Adipocyte (in vitro differentiated cells): ENCODE measurements at places on chromosomes 6 and 20.

DNA sequence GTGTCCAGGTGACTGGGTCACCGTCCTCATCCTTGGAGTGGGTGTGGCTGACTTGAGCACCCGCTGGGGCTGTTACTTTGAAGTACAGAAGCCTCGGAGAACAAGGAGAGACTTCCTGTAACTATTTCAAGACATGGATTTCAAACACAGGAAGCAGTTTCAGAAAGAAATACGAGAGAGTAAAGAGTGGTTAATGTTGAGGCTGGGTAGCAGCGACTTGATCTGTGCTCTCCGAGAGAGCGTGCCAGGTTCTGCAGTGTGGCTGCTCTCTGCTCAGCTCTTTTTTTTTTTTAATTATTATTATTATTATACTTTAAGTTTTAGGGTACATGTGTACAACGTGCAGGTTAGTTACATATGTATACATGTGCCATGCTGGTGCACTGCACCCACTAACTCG is 17.5 kb upstream of the EFCAB8 start:
- DNase-seq, result no peak

GRCh38 chr6:84136364-84137050 is 90.9 kb downstream of the CEP162 start:
- no peak for DNase-seq

DNA sequence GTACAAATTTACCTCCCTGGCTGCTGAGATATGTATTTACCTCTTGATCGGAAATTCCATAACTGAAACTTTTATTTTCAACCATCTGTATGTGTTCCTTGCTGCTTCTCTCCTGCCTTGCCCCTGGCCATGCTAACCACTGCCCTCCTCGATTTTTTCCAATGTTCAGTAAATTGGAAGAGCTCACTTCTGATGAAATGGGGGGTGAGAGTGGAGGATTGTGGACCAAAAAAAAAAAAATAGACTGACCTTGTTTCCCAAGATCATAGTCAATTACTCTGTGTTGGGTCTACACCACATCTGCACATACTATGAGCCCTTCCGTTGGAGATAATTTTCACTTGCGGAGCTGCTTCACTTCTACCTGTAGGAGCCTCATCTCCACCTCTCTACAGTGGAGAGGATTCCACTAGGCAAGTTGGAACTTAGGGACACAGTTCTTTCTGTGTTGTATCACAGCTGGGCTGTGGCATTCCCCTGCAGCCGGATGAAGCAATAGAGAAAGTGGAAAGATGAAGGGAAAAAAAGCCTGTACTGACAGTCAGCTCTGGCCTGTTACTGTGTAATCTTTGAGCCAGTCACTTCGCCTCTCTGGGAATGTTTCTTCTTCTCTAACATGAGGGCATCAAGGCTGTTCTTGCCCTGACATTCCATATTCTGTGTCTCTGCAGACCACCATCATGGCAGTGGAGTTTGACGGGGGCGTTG is 1.6 kb downstream of the PSMB9 start:
- DNase-seq, result no peak

GRCh38 chr6:150543178-150543577 is 56.5 kb upstream of the PLEKHG1 start:
- DNase-seq, result no peak

- DNase-seq, result no peak
Measured at GRCh38 chr6:131937226-131937625, 13.9 kb downstream of the CCN2 start.

GRCh38 chr6:42509256-42509655 is 54.6 kb upstream of the UBR2 start:
- DNase-seq, result no peak

GRCh38 chr20:61640131-61640870 is 388.2 kb downstream of the CDH4 start:
- DNase-seq, result no peak

DNA sequence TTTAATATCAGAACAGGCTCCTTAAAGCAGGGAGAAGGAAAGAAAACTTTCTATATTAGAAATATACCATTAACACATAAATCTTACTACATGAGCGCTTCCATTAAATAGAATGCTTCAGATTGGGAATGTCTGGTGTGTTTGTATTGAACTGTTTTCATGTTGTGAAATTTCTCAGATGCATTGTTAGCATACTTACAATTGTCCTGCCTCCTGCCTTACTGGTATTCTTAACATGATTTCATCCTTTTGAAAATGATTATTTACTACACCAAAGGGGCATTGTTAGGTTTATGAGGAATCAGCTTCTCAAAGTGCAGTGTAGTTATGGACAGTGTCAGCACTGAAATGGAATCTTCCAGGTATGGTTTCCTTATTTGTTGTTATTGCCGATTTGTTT is 145.6 kb downstream of the MTFR2 start:
- DNase-seq, result peak; percentile 48

- DNase-seq, result peak; percentile 98
Measured at GRCh38 chr6:135851442-135852271, at the start of gene PDE7B. PDE7B (plus strand) TSS chr6:135851701.

- no peak for DNase-seq
Measured at GRCh38 chr6:92469186-92469828, 950.1 kb downstream of the EPHA7 start.

GRCh38 chr6:125293587-125293986 is 8.2 kb downstream of the HDDC2 start:
- DNase-seq, result no peak

- no peak for DNase-seq
Measured at GRCh38 chr20:52852714-52853113, 119.4 kb upstream of the TSHZ2 start.

GRCh38 chr6:21771626-21772320 is 178.2 kb downstream of the SOX4 start:
- DNase-seq, result no peak

- no peak for DNase-seq
Measured at GRCh38 chr20:25324412-25324811, 66.2 kb downstream of the ABHD12 start.

- DNase-seq, result no peak
Measured at GRCh38 chr6:99187429-99187828, 162.0 kb downstream of the FAXC start.

DNA sequence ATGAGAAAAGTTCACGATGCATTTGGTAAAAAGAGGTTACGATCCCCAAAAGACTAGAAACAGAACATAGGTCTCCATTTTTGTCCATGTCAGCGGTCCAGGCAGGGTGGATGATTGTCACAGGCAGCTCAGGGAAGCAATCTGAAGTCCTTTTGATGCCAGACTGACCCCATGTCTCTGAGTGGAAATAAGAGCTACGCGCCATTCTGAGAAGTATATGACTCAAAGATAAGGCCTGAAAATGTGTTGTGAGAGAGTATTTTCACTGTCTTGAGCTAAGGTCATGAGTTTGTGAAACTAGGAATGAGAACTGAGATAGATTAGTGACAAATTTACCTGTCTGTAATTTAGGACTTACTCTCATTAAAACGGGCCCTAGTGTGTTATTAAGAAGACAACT is 69.5 kb downstream of the LYRM4 start:
- no peak for DNase-seq

GRCh38 chr6:138113588-138114210 is 6.5 kb upstream of the PERP start:
- no peak for DNase-seq

DNA sequence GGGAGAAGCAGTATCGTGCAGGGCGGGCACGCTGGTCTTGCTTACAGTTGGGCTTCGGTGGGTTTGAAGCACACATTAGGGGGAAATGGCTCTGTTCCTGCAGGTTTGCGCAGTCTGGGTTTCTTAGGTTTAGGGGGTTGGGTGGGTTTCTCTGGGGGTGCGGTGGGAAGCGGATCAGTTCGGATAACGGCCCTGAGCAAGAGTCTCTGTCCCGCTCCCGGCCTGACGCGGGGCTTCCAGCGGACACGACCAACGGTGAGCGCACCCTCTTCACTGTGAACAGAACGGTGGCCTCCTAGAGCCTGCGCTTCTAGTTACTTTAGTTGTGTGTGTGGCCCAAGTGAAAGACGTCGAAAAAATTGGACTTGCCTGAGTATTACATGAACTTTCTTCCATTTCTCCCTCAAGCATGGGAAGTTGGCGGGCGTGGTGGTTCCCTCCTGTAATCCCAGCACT is 635 bp upstream of the ELOVL2 start:
- DNase-seq, result no peak

GRCh38 chr20:8860011-8860495 is 208.8 kb upstream of the PLCB4 start:
- DNase-seq, result peak; percentile 71

DNA sequence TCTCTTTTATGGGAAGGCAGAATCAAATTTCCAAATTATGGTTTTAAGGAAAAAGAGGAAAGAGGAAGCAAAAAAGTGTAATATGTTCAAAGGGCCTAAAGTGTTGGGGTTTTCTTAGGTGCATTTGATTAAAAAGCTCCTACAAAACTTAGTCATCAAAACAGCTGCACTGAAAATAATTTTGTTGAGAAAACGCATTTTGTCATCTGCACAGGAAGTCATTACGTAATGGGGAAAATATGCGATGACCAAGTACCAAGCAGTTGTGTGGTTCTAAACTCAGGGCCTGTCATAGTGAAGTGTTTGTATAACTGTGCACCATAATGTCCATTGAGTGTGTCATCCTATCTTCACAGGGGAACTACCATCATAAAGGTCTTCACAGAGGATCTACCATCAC is 15.6 kb downstream of the HAO1 start:
- peak; percentile 80 for DNase-seq

DNA sequence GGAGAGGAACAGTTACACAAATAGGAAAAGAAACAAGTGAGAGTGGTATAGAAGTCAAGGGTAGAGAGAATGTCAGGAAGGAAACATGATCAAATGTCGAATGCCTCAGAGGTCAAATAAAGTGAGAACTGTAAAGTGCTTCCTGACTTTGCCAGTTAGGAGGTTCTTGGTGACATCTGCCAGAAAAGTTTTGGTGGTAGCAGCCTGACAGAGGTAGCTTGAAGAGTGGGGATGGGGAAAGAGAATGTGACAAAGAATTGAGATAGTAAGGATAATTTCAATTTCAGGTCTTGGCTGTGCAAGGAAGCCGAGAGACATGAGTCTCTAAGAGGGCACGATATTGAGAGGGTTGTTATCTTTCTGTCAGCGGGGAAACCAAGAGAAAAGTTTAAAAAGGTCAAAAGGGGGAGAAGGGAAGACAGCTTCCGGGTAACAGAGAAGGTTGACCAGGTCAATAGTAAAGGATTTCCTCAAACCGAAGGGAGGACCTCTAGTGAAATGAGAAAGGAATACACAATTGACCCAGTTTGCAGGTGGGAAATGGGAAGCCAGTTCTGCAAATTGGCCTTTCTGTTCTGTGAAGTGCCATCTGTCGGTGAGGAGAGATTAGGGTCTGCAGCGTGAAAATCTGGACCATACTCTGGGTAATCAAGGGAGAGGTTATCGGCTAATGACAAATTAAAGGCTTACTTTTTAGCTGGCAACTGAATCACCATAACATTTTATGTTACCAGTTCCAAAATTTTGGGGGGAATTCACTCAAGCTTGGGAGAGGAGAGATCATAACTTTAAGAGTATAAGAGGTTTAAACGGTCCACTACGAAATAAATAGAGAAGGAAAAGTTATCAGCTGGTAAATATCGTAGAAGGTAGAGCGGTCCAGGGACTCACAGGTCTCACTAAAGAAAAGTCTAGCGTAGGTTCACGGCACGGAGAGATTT is 973 bp upstream of the BRD2 start:
- peak; percentile 70 for DNase-seq

GRCh38 chr6:111757342-111757741 is 115.9 kb downstream of the FYN start:
- DNase-seq, result no peak

GRCh38 chr6:15207923-15208322 is 37.9 kb upstream of the JARID2 start:
- no peak for DNase-seq

DNA sequence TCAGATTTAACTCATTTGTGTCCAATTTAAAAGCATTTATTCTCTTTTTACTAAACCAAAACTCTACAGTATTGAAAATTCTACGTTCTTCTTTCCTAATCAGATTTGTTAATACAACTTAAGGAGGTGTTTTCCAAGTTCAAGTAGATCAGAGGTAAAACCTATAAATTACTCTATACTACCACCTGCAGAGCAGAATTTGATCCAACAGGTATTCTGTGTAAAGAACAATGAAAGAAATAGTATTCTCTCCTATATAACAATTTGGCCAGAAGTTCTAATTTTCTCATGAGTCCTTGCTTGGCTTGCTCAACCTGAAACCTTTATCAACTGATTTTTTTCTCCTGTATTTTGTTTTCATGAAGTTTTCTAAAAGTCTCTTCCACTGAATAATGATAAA is 28.5 kb upstream of the DST start:
- no peak for DNase-seq

- DNase-seq, result peak; percentile 32
Measured at GRCh38 chr20:58117944-58118343, 110.5 kb downstream of the ANKRD60 start.

DNA sequence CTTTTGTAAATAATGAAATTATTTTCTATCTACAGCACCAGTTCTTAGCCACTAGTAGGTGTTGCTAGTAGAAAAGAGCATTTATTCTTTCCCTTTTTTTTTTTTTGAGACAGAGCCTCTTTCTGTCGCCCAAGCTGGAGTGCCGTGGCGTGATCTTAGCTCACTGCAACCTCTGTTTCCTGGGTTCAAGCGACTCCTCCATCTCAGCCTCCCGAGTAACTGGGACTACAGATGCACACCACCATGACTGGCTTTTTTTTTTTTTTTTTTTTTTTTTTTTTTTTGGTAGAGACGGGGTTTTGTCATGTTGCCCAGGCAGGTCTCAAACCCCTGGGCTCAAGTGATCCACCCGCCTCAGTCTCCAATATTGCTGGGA is 6.7 kb downstream of the PCMT1 start:
- no peak for DNase-seq

DNA sequence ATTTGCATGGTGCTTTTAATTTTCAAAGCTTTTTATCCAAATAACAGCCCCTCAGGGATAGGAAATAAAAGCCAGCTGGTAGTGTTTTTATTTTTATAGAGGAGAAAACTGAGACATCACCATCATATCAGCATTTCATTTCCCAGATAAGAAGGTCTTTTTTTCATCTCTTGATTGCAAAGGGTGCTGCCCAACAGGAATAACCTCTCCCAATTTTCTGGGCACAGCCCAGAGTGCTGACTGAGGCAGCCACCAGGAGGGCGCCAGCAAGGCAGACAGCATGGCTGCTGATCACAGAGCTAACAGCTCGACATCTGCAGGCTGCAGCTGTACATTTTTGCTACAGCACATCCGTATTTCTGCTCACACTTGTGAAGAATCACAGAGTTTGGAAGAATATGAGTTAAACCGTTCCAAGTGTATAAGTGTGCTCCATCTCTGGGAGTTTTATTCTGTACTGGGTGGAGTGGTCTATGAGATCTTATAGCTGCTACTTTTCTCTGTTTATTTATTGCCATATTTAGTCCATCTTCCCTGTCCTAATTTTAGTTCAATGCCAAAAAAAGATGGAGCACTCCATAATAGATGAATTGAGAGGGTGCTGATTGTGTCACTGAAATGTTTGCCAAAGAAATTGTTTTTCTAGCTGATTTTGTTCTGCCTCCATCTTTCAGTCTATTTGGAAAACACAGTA is 85.5 kb upstream of the C20orf144 start:
- DNase-seq, result no peak

DNA sequence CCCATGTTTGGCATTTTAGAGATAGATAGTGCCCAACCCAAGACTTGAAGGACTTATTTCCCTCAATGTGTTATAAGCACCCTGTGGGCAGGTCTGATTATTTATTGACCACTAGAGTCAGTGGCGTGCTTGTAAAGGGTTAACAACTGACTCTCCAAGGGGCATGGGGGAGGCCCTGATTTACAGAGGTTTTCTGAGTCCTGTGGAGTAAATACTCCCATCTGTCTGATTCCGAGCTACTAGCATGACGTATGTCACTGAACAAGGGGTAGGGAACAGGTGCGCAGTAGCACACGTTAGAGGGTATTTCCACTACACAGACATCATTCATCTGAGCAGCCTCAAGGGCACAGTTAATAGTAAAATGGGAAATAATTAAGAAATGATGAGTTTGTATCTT is 17.4 kb upstream of the TRAM2 start:
- DNase-seq, result no peak
